ENCODE measurements at places on chromosomes 3 and 15.

- DNase-seq = no peak
Measured at GRCh38 chr3:58021962-58022361, 13.7 kb downstream of the FLNB start.

DNA sequence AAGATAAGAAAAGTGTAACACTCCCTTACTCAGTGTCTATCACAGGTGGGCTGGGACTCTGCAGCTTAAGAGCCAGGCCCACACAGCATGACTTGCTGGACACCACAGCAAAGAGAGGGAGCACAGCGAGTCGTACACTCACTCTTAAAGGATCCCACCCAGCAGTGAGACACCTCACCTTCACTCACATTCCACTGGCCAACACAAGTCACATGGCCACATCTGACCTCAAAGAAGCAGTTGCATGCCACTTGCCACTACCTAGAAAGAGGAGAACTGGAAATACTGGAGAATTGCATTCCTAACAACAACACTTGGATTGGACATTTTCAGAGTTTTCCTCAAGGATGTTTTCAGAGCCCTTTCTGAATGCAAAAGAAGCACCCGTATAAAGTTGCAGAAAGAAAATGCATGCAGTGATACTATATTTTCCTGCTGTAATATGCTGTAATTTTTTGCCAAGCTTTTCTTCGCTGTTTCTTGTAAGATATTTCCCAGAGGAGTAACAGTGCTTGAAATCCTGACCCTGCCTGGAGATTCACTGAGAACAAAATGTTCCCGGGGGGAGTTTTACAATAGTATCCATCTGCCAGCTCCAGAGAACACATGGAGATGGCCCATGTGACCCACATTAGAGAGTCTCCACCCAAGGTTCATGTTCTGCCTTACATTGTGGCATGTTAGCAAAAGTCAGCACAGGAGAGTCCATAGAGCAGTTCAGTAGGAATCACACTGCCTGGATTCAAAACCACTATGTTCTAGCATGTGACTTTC is 42.2 kb downstream of the TRIM42 start:
- no peak for DNase-seq

DNA sequence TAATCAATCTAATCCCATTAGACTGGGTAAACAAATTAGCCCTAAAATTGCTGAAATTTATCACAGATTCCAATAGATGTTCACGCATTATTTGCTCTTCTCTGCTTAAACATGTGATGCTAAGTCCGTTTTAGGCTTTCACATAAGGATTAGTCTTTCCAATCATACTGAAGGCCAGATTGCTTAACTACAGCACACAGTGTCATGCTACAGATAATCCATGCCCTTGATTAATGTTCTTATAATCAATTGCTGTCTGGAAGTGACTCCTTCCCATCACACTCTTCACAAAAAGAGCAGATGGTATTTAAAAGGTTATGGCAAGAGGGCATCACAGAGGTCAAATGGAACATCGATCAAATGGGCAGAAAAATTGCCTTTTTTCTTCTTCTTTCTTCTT is 471.5 kb upstream of the ROBO1 start:
- DNase-seq = no peak

- no peak for DNase-seq
Measured at GRCh38 chr3:37653466-37653865, 208.2 kb upstream of the CTDSPL start.

DNA sequence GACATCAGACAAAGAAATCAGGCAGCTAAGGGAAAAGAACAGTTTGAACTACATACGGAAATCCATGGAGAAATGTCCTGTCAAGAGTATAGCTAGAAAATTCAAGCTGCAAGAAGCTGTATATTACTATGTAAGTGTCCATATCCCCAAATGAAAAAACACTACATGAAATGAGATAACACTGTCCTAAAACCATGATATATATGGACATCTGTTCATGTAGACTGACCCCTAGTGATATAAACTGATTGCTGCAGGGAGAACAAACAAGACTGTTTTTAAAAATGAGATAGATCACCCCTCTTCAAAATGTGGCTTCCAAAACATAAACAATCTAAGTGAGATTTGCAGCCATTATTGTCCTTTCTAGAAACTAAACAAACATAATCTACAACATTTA is 985.6 kb downstream of the EPHA3 start:
- no peak for DNase-seq

DNA sequence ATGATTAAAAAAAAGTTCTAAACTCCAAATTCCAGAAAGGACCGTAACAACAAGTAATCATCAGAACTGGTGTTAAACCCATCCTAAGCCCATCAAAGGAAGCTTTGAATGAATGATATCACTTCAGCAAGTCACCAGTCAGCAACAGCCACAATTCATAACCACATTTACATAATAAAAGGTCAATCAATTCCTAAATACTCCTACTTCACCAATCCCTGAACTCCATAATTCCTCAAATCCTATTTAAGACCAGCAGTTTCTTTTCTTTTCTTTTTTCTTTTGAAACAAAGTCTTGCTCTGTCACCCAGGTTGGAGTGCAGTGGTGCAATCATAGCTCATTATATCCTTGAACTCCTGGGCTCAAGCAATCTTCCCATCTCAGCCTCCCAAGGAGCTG is 40.5 kb downstream of the TTBK2 start:
- no peak for DNase-seq

- DNase-seq = no peak
Measured at GRCh38 chr15:70098461-70099166, 897 bp upstream of the TLE3 start.

- no peak for DNase-seq
Measured at GRCh38 chr3:16506884-16507577, 6.5 kb downstream of the RFTN1 start.

Measured in activated T-helper 1 cell treated with Interleukin-2 at 50 U/mL for 16 hours (primary cell).